Right atrium auricular region (tissue), 2 donors: ENCODE measurements at places on chromosomes 11 and 22. TPM values are rescaled to one million over a fixed set of nuclear protein-coding genes. Genes with fewer than 3 reads are reported as not detected.

DNA sequence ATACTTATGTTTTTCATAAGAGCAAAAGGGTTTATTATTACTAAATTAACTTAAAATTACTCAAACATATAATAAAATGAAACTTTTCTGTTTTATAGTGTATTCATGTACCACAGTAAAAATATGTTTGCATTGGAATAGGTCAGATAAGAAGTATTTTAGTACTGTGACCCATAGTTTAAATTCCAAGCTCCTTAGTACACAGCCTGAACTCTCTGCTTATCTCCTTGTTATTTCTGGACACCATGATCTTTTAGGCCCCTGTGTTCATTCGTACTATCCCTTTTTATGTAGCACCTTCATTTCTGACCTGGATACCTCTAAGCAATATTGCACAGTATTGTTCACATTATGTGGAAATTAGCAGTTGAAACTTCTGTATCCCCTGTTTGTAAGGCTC lies 296.7 kb upstream of the SYN3 start:
- no peak for DNase-seq
- H3K4me3 ChIP-seq: no peak overlapping the region
- no peaks in the 10 kb centered on the region for H3K36me3 ChIP-seq
- no peak overlapping the region for H3K27ac ChIP-seq

Gene MMP3
- not detected for total RNA-seq

DNA sequence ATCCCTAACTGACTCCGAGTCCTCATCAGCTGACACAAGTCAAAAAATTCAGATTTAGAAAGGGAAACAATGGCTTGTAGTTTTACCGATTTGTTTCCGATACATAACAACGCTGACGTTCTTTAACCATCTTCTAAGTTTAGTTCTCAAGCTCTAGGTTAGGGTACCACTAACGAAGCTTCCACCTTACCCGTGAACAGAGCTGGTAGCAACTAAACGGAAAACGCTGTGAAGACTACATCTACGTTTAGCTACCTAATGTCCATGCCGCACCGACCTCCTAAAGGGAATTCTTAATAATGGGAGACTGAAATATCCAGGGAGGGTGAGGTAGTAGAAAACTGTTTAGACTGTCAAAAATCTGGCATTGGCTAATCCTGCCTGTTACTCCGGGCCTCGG lies 1.0 kb downstream of the NUP98 start:
- H3K4me1 ChIP-seq: peaks cover 36% of the 10 kb centered on the region
- no peaks in the 10 kb centered on the region for H3K27me3 ChIP-seq
- H3K36me3 ChIP-seq: peaks cover 21% of the 10 kb centered on the region
- peak overlapping the region; percentile 93 for H3K27ac ChIP-seq
- DNase-seq: no peak
- H3K4me3 ChIP-seq: peak overlapping the region; percentile 83

GRCh38 chr22:27714068-27714467 lies 87.5 kb downstream of the MN1 start:
- no peak overlapping the region for H3K4me3 ChIP-seq
- H3K4me1 ChIP-seq: peaks cover 24% of the 10 kb centered on the region
- H3K36me3 ChIP-seq: no peaks in the 10 kb centered on the region
- H3K27ac ChIP-seq: no peak overlapping the region

DNA sequence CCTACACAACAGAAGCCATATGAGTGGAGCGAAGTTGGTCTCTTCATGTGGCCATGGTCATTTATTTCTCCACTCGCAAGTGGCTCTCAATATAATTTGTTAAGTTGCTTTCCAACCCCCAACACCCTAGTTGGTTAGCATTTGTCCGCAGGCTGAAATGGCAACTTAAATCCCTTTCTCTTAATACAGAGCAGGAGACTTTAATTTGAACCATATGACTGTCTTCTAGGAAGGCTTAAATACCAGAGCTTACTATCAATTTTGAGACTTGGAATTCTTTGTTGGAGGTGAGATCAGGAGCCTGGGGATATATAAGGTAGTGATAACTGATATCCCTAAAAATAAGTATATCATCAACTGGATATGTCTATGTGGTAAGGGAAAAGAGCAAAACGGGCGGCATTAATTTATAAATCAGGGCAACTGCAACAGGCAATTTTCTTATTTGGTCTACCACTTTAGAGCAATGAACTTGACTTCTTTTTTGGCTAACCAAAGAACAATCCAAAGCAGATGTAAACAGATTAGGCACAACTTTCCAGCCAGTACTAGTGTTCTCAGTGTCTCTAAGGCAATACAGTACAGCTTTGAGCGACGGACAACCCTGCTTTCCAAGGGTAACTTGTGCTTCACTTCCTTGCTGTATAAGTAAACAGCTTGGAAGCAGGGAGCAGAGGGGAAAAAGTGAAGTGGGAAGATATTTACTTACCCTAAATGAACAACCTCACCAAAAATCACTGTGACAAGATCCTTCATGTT lies 74.7 kb upstream of the APOA1 start:
- no peak overlapping the region for H3K27ac ChIP-seq
- H3K4me3 ChIP-seq: no peak overlapping the region
- H3K36me3 ChIP-seq: no peaks in the 10 kb centered on the region
- H3K27me3 ChIP-seq: no peaks in the 10 kb centered on the region
- no peak for DNase-seq
- no peaks in the 10 kb centered on the region for H3K4me1 ChIP-seq

Gene C1QTNF6
- 2.2 TPM for total RNA-seq

Gene OR10D3
- total RNA-seq: not detected

DNA sequence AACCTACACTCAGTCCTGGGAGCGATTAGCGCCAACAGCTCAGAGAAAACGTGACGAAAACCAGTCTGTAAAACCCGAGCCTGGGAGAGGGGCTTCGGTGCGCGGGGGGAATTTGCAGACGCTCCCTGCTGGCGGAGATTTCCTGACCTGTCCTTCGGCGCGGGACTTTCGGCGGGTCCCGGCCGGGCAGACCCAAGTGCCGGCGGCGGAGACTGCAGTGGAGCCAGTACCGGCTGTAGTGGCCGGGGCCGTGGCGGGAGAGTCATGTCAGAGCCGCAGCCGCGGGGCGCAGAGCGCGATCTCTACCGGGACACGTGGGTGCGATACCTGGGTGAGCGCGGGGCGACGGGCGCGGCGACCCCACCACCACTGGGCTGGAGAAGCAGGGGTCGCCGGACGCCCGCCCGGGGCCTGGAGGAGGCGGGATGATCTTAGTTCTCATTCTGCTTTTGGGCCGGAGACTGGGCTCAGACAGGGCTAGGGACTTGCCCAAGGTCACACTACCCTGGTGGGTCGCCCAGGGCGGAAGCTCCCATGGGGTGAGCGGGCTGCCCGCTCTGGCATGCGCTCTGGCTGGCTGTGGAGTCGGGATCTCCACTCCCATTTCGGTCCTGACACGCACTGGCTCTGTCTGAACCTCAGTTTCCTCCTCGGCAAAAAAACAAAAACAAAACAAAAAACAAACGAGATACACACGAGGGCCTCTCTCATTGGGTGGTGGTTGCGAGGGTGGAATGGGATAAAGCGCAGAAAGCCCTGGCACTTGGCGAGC lies at the start of gene MTFP1:
Gene MTFP1, plus strand, starts transcription at position 153 of the 772 bp plus-strand sequence. Its CDS starts 112 bp downstream, at position 265.
- H3K4me1 ChIP-seq: peaks cover 48% of the 10 kb centered on the region
- peak; percentile 68 for DNase-seq
- no peaks in the 10 kb centered on the region for H3K36me3 ChIP-seq
- peak within 1 kb of the TSS; percentile 98 for H3K27ac ChIP-seq

Gene ST14
- 0.85 TPM for total RNA-seq

Gene FAM227A
- 1.1 TPM for total RNA-seq

DNA sequence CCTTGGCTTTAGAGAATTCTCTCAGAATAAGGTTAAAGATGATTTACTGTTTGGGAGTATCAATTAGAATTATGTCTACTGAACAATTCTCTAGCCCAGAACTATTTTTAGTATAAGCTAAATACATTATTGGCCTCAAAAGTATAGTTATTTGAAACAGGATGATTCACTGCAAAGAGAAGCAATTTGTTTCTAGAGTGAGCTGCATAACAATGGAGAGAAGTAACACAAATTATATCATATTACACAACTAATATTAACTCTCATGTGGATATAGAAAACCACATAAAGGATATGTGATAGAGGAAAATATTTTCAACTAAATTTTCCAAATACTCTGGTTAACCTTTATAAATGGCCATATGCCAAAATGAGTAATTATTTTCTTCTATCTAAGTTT lies 24.9 kb downstream of the PGM2L1 start:
- no peaks in the 10 kb centered on the region for H3K36me3 ChIP-seq
- no peak for DNase-seq
- H3K4me1 ChIP-seq: no peaks in the 10 kb centered on the region
- no peak overlapping the region for H3K27ac ChIP-seq
- no peak overlapping the region for H3K4me3 ChIP-seq

DNA sequence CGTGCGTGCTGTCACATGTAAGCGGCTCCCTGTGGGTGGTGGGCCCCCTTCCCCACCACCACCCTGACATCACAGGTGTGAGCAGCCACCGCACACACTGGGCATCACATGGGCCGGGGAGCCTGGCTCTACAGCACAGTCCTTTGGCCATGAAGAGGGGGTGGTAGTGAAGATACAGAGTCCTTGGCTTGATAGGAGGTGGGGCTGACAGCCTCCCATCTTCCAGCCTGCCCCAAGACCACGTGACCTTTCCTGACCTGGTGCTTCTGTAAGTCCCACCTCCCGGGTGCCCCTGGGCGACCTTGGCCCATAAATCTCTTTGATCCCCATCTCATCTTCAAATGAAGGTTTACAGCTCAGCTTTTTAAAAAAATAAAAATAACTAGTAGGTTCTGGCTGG lies 21.2 kb upstream of the MGAT3 start:
- DNase-seq: no peak
- no peak overlapping the region for H3K4me3 ChIP-seq
- H3K36me3 ChIP-seq: peaks cover 2% of the 10 kb centered on the region
- peaks cover 61% of the 10 kb centered on the region for H3K4me1 ChIP-seq
